ENCODE measurements at places on chromosomes 6 and 20.

GRCh38 chr6:155646443-155646842, 190.8 kb upstream of the NOX3 start:
- DNase-seq = no peak

DNA sequence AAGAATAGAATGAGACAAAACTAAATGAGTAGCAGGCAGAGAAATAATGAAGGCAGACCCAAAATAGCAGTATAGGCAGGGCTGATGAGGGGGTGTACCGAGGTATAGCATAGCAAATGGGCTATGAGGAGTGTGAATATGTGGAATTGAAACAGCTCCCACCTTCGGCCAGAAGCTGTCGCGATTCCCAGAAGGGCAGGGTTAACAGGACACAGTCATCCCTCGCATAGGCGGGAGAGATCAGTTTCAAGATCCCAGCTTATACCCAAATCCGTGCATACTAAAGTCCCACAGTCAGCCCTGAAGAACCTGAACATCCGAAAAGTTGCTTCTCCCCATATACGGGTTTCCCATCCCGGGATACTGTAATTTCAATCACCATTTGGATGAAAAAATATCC, 82.7 kb downstream of the PTPRK start:
- DNase-seq = no peak

DNA sequence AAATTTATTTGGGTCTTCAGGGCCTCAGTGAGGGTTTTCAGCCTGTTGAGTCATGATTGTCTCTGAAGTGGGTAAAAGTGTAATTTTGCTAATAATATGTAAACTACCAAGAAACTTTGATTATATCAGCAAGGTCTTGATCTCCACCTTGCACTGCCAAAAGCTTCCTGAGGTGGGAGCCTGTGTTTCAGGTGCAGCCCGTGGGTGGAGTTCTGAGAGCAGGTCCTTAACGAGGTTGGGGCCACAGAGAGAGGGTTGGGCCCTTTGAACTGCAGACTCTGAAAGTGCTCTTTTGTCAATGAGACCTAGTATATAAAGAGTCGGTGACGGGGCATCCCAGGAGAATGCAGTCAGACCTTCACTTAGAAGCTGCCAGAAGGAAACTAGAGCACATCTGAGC, 129.7 kb upstream of the MAP3K4 start:
- no peak for DNase-seq

DNA sequence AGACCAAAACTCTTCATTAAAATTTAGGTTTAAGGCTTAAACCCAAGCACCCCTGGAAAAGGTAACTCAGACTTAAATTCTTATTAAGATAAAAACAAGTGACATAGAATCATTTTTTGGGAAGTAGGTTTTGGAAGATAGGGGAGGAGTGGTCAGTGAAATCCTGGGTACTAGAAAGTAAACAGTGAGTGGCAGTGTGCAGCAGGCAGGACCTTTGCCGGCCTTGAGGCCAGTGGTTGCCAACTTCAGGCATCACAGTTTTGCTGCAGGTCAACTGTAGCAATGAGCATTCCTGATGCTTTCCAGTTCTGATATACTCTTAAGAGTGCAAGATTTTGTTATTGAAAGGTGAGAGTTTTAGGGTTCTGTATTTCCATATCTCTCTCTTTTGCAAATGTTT, 69.3 kb upstream of the SUPT3H start:
- DNase-seq = no peak
